ENCODE measurements at places on chromosomes 3 and 15.

- H3K36me3 ChIP-seq: no peaks in the 10 kb centered on the region
- no peak for DNase-seq
- H3K4me1 ChIP-seq: no peaks in the 10 kb centered on the region
- H3K27me3 ChIP-seq: peaks cover 22% of the 10 kb centered on the region
- H3K27ac ChIP-seq: no peak overlapping the region
- no peak overlapping the region for H3K4me3 ChIP-seq
These were observed 118.9 kb upstream of the IGF1R start for GRCh38 chr15:98529205-98530145.

DNA sequence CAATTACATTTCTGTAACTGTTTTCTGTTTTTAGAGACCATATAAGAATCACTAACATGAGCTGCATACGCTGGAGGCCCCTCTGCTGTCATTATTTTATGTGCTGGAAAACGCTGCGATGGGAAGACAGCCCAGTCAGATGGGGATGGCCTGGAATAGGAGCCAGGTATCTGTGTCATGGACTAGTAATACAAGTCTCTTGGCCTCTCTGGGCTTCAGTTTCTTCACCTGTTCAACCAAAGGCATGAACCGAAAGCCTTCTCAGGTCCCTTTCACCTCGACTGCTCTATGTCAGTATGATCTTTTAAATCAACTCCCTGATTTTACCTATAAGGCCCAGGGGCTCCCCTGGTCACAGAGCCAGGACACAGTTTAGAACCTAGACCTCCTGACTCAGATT, 14.6 kb upstream of the RFTN1 start:
- H3K27ac ChIP-seq: no peak overlapping the region
- no peaks in the 10 kb centered on the region for H3K27me3 ChIP-seq
- DNase-seq: no peak
- no peak overlapping the region for H3K4me3 ChIP-seq
- H3K36me3 ChIP-seq: no peaks in the 10 kb centered on the region

DNA sequence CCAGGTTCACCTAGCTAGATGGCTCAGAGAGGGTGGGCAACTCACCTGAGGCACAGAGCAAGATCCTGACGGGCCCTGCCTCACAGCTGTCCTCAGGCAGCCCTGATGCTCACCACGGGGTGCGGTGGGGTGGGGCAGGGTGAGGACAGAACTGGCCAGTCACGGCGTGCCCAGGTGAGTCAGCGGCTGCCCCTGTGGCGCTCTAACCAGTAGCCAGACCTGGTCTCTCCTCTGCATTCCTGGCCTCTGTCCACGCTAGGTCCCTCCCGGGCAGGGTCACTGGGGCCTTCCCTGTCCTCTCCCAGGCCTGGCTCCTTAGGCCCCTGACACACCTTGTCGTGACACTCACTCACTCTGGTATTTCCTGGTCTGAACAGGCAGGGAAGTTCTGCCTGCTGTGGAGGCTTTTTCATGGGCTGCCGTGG, 901 bp downstream of the ALS2CL start:
- H3K36me3 ChIP-seq: no peaks in the 10 kb centered on the region
- no peaks in the 10 kb centered on the region for H3K27me3 ChIP-seq
- H3K4me3 ChIP-seq: no peak overlapping the region
- peaks cover 27% of the 10 kb centered on the region for H3K4me1 ChIP-seq

DNA sequence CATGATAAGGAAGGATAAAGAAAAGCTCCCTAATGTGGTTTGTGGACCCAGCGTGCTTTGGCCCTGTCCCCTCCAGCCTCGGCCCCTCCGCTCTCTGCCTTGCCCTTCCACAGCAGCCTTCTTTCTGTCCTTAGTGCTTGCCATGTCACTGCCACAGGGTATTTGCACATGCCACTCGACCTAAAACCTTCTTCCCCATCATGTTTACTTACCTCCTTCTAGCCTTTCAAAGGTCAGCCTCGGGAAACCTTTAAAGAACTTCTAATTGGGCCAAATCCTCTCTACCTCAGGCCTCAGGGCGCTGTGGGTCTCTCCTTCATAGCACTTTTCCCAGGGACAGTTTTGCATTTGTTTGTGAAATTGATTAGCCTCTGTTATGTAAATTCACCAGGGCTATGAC, 73.0 kb downstream of the SCN11A start:
- no peaks in the 10 kb centered on the region for H3K36me3 ChIP-seq
- H3K27ac ChIP-seq: no peak overlapping the region
- no peak overlapping the region for H3K4me3 ChIP-seq
- no peaks in the 10 kb centered on the region for H3K4me1 ChIP-seq

- H3K27ac ChIP-seq: no peak overlapping the region
- H3K4me3 ChIP-seq: peak overlapping the region; percentile 37
- no peaks in the 10 kb centered on the region for H3K36me3 ChIP-seq
- peak; percentile 79 for DNase-seq
- H3K4me1 ChIP-seq: peaks cover 5% of the 10 kb centered on the region
These were observed 57.8 kb upstream of the RYK start for GRCh38 chr3:134308350-134308891.

- H3K27me3 ChIP-seq: no peaks in the 10 kb centered on the region
- H3K4me3 ChIP-seq: no peak overlapping the region
- no peaks in the 10 kb centered on the region for H3K4me1 ChIP-seq
These were observed 13.3 kb downstream of the MYD88 start for GRCh38 chr3:38151667-38152265.

GRCh38 chr15:92840149-92840548, 60.0 kb upstream of the CHD2 start:
- no peaks in the 10 kb centered on the region for H3K36me3 ChIP-seq
- no peaks in the 10 kb centered on the region for H3K27me3 ChIP-seq
- no peak for DNase-seq

Data from DND-41 (cell line).